Vagina (tissue), 2 donors: ENCODE measurements at places on chromosomes 4 and X.

GRCh38 chr4:140260227-140260626 is 106.2 kb upstream of the MAML3 start:
- DNase-seq: no peak

- DNase-seq: no peak
Observed at GRCh38 chrX:1027133-1027532, 185.3 kb downstream of the CRLF2 start.

DNA sequence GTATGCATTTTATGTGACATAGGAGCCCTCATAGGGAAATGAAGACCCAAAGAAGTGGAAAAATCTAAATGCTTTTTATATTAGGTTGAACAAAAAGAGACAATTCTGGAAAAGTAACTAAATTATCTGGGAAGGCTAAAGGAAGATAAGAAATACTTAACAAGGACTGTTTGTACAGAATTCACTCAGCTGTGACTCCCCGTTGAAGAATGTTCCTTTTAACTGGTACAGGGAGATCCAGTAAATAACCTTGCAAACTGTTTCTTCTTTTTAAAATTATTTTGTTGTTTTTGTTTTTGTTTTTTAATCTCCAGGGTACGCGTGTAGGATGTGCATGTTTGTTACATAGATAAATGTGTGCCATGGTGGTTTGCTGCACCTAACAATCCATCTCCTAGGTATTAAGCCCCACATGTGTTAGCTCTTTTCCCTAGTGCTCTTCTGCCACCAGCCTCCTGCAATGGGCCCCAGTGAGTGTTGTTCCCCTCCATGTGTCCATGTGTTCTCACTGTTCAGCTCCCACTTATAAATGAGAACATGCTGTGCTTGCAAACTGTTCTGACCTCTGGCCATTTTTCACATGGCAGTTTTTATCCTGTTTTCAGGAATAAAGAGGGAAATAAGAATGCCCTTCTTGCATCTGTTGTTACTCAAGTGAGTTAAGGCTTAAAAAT is 81.7 kb downstream of the PWWP3B start:
- no peak for DNase-seq

GRCh38 chrX:63754136-63754859 is 30.7 kb downstream of the ARHGEF9 start:
- no peak for DNase-seq

DNA sequence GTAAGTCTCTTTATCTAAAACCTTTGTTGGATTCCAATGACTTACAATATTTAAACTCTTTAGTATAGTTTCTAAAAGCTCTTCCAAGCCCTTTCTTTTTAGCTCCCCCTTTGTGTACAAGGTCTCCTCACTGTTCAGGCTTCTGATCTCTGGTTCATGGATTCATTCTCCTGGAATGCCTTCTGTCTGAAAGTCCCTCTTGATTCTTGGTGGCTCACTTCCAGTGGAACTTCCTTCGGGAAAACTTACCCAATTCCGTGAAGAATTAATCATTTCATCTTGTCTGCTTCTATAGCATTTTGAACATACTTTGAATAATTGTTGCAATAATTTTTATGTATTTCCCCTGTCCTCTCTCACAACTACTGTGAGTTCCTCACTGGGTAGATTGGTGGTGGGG is 3.6 kb downstream of the ARHGAP24 start:
- DNase-seq: no peak

- DNase-seq: no peak
Observed at GRCh38 chrX:97030463-97030862, 146.8 kb downstream of the RPA4 start.

- no peak for DNase-seq
Observed at GRCh38 chrX:134803551-134804183, 145.4 kb upstream of the PLAC1 start.

GRCh38 chr4:78174891-78175290 is 117.8 kb downstream of the FRAS1 start:
- DNase-seq: no peak

DNA sequence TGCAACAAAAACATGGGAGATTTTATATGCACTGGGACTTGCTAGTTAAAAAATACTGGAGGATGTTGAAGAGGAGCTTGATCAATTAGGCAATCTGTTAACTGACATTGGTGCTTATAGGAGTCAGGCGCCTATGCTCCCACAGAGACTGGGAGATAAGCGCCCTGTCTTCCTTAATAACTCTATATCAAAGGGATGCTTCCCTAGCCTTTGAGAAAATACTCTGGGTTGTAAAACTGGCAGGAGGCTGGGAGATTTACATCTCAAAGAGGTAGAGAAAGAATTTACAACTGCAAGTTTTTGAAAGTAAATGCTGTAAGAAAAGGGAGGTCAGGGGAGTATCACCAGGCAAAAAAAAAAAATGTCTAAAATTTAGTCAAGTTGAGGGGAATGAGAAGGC is 325.4 kb downstream of the PCDH10 start:
- no peak for DNase-seq
